Pancreas (tissue), 10 donors: ENCODE measurements at places on chromosomes 6 and 20. TPM values are rescaled to one million over a fixed set of nuclear protein-coding genes. Genes with fewer than 3 reads are reported as not detected.

DNA sequence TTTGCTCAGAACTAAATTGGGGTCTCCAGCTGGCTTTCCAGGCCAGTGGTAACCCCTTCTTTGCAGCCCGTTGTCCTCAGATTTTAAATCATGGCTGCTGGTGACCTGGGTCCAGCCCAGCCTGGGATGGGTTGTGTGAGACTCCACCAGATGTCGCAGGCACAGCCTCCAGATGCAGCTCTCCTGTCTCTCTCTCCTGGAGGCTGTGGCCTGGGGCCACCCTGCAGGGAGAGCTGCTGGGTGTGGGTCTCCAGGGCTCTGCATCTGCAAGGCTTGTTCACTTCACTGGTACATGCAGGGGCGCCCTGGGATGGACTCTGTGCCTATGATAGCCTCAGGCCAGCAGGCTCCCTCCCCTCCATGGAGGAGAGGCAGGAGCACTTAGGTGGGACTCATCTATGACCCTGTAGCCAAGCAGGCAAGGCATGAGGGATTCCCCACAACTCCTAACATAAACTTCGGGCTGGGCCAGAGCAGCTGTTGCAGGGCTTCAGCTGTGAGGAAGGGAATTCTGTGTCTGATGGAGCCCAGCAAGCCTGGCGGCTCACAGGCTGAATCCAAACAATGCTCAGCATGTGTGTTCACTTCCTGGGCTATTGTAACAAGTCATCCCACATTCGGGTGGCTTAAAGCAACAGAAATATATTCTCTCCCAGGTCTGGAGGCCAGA lies 94.7 kb upstream of the NXT1 start:
- no peak for DNase-seq
- no peaks in the 10 kb centered on the region for H3K4me1 ChIP-seq
- no peaks in the 10 kb centered on the region for H3K36me3 ChIP-seq
- peaks cover 6% of the 10 kb centered on the region for H3K27me3 ChIP-seq
- no peak overlapping the region for H3K27ac ChIP-seq

- no peak overlapping the region for H3K27ac ChIP-seq
- DNase-seq, result no peak
- no peak overlapping the region for H3K4me3 ChIP-seq
- no peaks in the 10 kb centered on the region for H3K27me3 ChIP-seq
- H3K4me1 ChIP-seq, result no peaks in the 10 kb centered on the region
These were observed 5.1 kb upstream of the POPDC3 start for GRCh38 chr6:105184921-105185320.

- H3K27ac ChIP-seq, result no peak overlapping the region
- H3K4me1 ChIP-seq, result no peaks in the 10 kb centered on the region
- no peak for DNase-seq
- no peaks in the 10 kb centered on the region for H3K27me3 ChIP-seq
- H3K4me3 ChIP-seq, result no peak overlapping the region
These were observed 11.3 kb downstream of the GABRR1 start for GRCh38 chr6:89205819-89206218.

DNA sequence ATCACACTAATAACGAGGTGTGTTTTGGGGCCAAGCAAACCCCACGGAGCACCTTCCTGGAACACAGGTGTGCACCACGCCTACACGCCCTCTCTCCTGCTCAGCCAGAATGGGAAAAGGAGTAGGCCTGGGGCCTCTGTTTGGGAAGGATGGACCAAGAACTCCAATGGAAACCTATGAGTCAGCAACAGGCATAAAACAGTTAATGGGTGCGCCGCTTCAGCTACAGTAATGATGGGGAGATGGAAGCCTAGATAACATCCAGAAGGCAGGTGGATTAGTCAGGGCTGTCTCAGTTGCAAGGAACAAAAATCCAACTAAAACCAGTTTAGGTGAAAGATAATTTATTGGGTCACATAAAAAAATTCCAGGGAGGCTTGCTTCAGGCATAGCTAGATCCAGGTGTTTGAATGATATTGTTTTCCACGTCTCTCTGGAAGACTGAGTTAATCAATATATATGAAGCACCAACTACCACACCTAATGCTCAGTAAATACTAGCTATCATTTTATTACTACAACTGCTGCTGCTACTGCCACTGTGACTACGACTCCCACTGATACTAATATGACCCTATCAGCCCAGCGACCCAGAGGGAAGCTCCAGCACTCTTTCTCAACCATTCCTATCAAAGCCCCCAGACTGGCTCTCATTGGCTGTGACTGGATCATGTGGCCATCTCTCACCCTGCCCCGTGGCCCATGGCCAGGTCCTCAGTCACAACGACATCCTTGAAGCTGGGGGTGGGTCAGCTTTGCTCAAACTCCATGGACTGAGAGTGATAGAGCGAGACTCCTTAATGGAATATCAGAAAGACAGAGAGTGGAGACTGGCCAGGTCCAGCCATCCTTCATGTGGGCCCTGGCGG lies 155.2 kb upstream of the PTPN1 start:
- no peaks in the 10 kb centered on the region for H3K4me1 ChIP-seq
- no peak overlapping the region for H3K27ac ChIP-seq
- H3K27me3 ChIP-seq, result no peaks in the 10 kb centered on the region
- H3K36me3 ChIP-seq, result no peaks in the 10 kb centered on the region

GRCh38 chr6:4302524-4302923 lies 167.1 kb upstream of the ECI2 start:
- H3K36me3 ChIP-seq, result no peaks in the 10 kb centered on the region
- no peak for DNase-seq
- H3K4me1 ChIP-seq, result no peaks in the 10 kb centered on the region
- no peak overlapping the region for H3K4me3 ChIP-seq
- H3K27ac ChIP-seq, result no peak overlapping the region

GRCh38 chr6:129031051-129031599 lies 148.2 kb downstream of the LAMA2 start:
- no peak overlapping the region for H3K27ac ChIP-seq
- no peaks in the 10 kb centered on the region for H3K4me1 ChIP-seq

- no peak overlapping the region for H3K27ac ChIP-seq
- no peak for DNase-seq
- no peaks in the 10 kb centered on the region for H3K27me3 ChIP-seq
These were observed 12.9 kb downstream of the MAPK13 start for GRCh38 chr6:36142971-36143838.

- H3K27ac ChIP-seq, result no peak overlapping the region
- H3K4me3 ChIP-seq, result no peak overlapping the region
- H3K27me3 ChIP-seq, result no peaks in the 10 kb centered on the region
- no peak for DNase-seq
These were observed 17.2 kb downstream of the GDAP1L1 start for GRCh38 chr20:44264287-44264686.

GRCh38 chr20:19462491-19462890 lies 250.0 kb downstream of the SLC24A3 start:
- no peak overlapping the region for H3K4me3 ChIP-seq
- DNase-seq, result no peak
- no peak overlapping the region for H3K27ac ChIP-seq
- H3K4me1 ChIP-seq, result no peaks in the 10 kb centered on the region
- no peaks in the 10 kb centered on the region for H3K36me3 ChIP-seq

- H3K27ac ChIP-seq, result no peak overlapping the region
- no peaks in the 10 kb centered on the region for H3K36me3 ChIP-seq
- H3K27me3 ChIP-seq, result no peaks in the 10 kb centered on the region
- no peak overlapping the region for H3K4me3 ChIP-seq
- H3K4me1 ChIP-seq, result no peaks in the 10 kb centered on the region
These were observed 85.3 kb downstream of the LINC00237 start for GRCh38 chr20:21020659-21021471.

DNA sequence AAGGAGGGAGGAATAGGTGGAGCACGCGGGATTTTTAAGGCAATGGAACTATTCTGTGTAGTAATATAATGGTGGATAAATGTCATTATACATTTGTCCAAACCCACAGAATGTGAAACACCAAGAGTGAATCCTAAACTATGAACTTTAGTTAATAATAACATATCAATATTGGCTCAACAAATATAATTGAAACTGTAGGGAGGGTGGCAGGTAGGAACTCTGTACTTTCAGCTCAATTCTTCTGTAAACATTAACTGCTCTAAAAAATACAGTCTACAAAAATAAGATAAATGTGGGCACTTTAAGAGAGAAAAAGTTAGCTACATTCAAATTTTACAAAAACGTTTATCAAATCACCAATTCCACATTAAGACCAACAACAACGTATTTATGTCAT lies 136.7 kb upstream of the RUNX2 start:
- DNase-seq, result no peak
- no peaks in the 10 kb centered on the region for H3K27me3 ChIP-seq
- H3K4me1 ChIP-seq, result no peaks in the 10 kb centered on the region
- H3K27ac ChIP-seq, result no peak overlapping the region

DNA sequence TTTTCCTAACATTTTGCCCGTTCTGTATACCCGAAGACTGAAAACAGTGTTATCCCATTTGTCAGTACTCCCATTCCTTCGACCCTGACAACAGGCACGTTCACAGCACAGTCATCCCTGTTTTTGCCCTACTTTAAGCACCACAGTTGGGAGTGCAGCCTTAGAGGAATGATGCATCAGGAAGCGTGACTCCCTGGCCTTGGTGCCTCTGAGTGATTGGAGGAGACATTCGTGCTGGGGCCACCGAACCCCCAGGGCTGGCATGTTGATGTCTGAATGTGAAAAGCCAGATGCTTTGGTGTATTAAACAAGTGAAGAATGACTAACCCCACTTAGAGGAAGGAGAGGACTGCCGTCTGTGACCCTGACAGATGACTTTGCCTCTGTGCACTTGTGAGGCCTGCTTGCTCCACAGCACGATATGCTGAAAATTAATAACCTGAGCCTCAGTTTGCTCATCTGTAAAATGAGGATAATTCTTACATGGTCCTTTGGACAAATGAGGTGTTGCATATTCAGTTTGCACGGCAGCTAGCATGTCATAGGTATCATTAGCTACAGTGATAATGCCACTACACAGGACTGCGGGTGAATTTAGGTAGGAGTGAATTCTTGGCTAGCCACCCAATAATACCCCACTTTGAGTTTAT lies 36.0 kb downstream of the STK35 start:
- no peaks in the 10 kb centered on the region for H3K4me1 ChIP-seq
- no peak for DNase-seq
- H3K4me3 ChIP-seq, result no peak overlapping the region
- no peak overlapping the region for H3K27ac ChIP-seq
- H3K36me3 ChIP-seq, result no peaks in the 10 kb centered on the region
- no peaks in the 10 kb centered on the region for H3K27me3 ChIP-seq

DNA sequence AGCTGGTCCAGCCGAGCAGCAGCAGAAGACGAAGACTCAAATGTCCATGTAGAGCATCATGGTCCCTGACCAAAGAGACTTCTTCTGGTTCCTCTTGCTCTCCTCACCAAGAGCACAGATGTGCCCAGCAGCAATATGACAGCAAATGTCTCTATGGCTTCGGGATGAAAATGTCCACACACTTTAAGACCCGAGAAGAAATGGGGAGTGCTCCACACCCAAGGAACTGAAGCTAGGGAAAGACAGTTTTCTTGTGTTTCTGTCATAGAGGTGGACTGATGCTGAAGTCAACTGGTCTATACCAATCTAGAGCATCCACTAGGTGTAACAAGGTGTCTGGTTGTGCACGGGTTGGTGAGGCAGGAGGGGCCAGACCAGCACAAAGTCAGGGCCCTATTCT lies 4.5 kb upstream of the CPNE1 start:
- H3K4me1 ChIP-seq, result no peaks in the 10 kb centered on the region
- peaks cover 3% of the 10 kb centered on the region for H3K36me3 ChIP-seq
- H3K4me3 ChIP-seq, result no peak overlapping the region
- no peak overlapping the region for H3K27ac ChIP-seq

DNA sequence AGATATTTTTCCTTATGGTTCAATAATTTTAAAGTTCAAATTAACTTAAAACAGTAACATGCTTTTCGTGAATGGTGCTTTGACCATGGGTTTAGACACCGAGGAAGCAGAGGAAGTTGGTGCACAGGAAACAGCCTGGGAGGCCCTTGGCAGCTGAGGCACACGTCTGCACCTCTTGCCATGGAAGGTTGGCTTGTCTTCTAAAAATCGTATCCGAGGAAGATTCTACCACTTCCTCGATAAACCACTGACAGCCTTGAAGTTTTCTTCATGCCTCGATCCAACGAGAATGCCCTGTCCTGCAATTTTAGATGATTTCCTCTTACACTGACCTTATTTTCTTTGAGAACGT lies 12.2 kb downstream of the DLL1 start:
- no peak for DNase-seq
- peaks cover 11% of the 10 kb centered on the region for H3K36me3 ChIP-seq
- H3K4me1 ChIP-seq, result no peaks in the 10 kb centered on the region
- no peak overlapping the region for H3K4me3 ChIP-seq
- no peak overlapping the region for H3K27ac ChIP-seq
- H3K27me3 ChIP-seq, result no peaks in the 10 kb centered on the region

GRCh38 chr6:52554684-52555280 lies 22.1 kb downstream of the TRAM2 start:
- no peak for DNase-seq
- H3K27ac ChIP-seq, result no peak overlapping the region
- no peak overlapping the region for H3K4me3 ChIP-seq
- no peaks in the 10 kb centered on the region for H3K27me3 ChIP-seq
- H3K4me1 ChIP-seq, result peaks cover 25% of the 10 kb centered on the region

DNA sequence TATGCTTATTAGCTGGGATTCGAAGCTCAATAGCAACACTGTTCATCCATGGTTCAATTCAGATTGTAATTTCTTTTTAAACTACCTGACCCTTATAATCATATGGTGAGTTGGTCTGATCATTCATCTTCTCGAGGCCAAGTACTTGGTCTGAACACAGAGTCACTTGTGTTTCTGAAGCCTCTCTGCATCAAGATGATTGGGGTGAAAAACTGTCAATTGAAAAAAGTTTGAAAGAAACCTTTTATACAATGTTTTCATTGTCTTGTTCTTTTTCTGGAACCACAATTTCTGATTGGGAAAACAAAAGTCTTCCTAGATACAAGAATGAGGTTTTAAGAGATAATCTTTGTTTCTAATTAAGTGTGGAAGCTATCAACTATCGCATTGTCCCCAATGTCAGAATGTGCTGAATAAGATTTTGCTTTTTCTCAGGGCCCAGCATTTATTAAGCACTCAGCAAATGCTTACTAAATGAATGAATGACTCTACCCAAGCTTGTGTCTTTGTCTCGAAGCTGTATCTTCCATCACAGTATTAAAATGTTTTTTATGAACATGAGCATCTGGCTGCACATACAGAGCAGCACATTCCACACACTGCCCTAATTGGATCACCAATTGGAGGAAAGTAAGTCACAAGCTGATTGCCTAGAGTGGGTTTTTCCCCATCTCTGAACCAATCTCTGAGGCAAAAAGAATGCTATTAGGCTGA lies 45.0 kb upstream of the MOXD1 start:
- H3K27me3 ChIP-seq, result no peaks in the 10 kb centered on the region
- H3K27ac ChIP-seq, result no peak overlapping the region
- H3K4me1 ChIP-seq, result no peaks in the 10 kb centered on the region
- H3K36me3 ChIP-seq, result peaks cover 4% of the 10 kb centered on the region
- H3K4me3 ChIP-seq, result no peak overlapping the region

BNIP5 gene
- total RNA-seq, result 37.5 TPM

CYP21A2 gene
- 0.76 TPM for total RNA-seq

DPPA5 gene
- total RNA-seq, result not detected

TNFRSF6B gene
- 2.7 TPM for total RNA-seq

POLR1H gene
- 13.6 TPM for total RNA-seq

SALL4 gene
- 1.9 TPM for total RNA-seq

DPM1 gene
- total RNA-seq, result 17.1 TPM
